Muscle of back (tissue), 13 donors: ENCODE measurements at places on chromosomes 3 and 15.

DNA sequence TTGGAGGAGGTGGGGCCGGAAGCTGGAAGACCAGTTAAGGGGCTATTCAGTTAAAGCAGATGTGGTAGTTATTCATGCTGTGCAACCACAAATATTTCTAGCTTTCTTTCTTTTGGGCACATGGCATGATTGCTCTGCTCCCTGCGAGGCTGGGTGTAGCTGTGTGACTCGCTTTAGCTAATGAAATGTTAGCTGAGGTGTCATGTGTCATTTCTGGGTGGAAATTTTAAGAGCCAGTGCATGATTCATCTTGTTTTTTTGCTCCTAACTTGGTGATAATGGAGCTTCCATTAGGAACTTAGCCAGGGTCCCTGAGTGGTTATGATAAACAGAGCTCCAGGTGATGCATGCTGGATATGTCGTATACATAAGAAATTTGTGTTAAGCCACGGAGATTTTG is 300.6 kb downstream of the SATB1 start:
- DNase-seq, result no peak

- no peak for DNase-seq
These were observed 60.4 kb upstream of the CHD2 start for GRCh38 chr15:92839696-92840095.

DNA sequence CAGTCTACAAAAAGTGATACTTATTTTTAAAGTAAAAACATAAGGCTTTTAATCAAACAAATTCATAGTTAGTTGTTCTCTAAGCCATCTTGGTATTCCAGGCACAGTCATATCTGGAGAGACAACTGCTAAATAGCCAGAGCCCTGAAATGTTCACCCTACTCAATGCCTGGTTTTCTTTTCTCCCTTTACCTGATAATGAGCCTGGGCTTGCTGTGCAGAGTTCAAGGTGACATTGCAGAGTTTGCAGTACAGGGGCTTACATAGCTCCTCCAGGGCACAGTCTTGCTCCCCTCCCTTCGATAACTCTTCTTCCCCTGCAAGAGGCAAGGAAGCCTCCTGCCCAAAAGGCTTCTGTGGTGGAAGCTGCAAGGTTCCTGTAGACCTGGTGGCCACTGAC is 4.3 kb downstream of the ZMAT3 start:
- DNase-seq, result no peak

GRCh38 chr15:94029495-94029894 is 201.9 kb upstream of the MCTP2 start:
- DNase-seq, result peak; percentile 92

DNA sequence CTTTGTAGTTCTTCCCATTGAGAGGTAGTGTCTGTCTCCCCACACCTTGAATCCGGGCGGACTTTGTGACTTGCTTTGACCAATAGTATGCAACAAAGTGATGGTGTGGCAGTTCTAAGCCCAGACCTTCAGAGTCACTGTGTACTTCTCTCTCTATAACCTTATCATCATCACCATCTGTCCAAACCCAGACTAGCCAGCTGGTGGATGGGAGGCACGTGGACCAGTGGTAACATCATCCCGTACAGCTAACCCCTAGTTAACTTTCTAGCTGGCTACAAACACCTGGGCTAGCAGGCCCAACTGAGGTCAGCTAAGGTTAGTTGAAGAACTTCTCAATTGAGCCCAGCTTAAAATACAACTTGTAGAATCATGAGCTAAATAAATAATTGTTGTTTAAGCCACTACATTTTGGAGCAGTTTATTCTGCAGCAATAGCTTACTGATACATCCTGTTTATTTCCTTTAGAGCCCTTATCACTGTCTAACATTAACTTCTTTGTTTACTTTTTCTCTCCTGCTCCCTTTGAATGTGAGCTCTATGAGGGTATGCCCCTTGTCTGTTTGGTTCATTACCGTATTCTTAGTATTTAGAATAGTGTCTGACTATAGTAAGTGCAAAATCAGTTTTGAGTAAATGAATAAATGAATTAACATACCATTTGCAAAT is 11.5 kb upstream of the CCR9 start:
- DNase-seq, result no peak

DNA sequence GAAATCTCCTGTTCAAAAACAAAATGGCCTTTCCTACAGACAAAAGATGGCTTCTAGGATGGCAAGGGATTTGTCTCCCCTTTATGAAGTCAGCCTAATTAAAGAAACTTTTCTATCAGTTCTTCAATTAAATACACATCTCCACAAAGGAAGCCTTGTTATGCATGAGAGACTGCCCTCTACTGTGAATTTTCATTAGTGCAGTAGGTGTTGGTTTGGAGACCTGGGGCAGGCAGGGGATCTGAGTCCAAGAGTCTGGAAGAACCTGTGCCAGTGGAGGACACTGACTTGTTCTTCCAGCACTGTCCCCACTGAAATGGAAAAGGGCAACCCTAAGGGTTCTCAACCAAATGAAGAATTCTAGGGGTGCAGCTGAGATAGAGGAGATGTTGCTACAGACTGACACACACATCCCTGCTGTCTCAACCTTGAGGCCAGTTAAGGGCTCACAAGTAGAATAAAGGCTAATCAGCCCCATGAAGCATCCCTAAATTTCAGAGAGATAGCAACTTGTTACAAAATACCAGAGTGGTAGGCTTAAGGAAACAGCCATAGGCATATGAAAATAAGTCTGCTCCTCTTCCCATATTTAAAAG is 174.0 kb upstream of the PRICKLE2 start:
- DNase-seq, result peak; percentile 64

DNA sequence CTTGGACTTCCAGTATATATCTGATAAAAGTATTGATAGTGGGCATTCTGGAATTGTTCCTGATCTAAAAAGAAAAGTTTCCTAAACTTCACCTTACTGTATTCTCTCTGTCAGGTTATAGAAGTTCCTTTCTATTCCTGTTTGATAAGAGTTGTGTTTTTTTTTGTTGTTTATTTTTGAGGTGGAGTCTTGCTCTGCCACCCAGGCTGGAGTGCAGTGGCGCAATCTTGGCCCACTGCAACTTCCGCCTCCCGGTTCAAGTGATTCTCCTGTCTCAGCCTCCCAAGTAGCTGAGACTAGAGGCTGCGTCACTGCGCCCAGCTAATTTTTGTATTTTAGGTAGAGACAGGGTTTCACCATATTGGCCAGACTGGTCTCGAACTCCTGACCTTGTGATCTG is 13.1 kb downstream of the BLM start:
- DNase-seq, result no peak

GRCh38 chr3:13016083-13016720 is 57.0 kb downstream of the IQSEC1 start:
- no peak for DNase-seq

- DNase-seq, result no peak
These were observed 35.9 kb downstream of the POC1A start for GRCh38 chr3:52118156-52118875.
